Mesenchymal stem cell (in vitro differentiated cells and primary cell): ENCODE measurements at places on chromosomes 13 and 19.

DNA sequence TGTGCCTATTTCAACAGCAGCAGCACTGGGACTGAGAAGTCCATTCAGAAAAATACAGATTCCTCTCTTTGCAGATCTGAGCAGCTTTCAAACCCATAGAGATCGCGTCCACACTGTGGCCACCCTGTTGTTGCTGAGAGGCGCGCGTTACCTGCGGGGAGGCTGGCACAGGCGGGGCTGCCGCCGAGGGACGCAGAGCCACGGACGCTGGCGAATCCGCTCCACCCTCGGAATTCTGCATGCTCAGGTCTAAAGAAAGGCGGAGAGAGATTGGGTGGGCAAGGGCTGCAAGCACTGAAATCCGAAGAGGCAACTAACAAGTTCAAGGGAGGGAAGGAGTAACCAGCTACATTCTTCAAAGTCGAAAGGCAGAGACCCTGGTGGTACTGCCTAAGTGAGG lies 63.0 kb downstream of the RFX2 start:
- DNase-seq, result no peak
- H3K36me3 ChIP-seq, result no peaks in the 10 kb centered on the region
- H3K4me1 ChIP-seq, result peaks cover 2% of the 10 kb centered on the region

GRCh38 chr13:21964686-21965085 lies 293.8 kb downstream of the FGF9 start:
- no peak overlapping the region for H3K27ac ChIP-seq
- H3K4me3 ChIP-seq, result no peak overlapping the region
- DNase-seq, result no peak
- H3K36me3 ChIP-seq, result no peaks in the 10 kb centered on the region
- no peaks in the 10 kb centered on the region for H3K27me3 ChIP-seq

DNA sequence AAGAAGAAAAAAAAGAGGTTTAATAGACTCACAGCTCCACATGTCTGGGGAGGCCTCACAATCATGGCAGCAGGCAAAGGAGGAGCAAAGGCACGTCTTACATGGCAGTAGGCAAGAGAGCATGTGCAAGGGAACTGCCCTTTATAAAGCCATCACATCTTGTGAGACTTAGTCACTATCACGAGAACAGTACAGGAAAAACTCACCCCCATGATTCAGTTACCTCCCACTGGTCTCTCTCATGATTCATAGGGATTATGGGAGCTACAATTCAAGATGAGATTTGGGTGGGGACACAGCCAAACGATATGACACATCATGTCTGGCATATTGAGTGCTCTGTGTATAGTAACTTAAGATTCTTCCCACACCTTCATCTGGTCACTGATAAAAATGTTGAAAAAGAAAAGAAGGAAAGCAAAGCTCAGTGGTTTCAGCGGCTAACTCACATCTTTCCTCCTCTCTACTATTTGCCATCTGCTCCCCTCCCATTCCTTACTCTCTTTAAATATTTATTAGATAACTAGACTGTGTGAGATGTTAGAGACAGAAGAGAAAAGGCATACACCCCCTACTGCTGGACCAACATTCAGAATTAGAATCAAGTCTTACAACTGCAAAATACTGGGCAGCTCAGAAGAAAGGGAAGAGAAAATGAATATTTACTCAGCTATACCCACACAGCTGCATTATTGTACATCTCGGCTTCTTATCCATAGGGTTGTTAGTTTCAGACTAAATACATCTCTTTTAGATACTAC lies 60.1 kb upstream of the AKAP11 start:
- no peak overlapping the region for H3K4me3 ChIP-seq
- H3K27ac ChIP-seq, result no peak overlapping the region
- no peaks in the 10 kb centered on the region for H3K4me1 ChIP-seq
- H3K27me3 ChIP-seq, result no peaks in the 10 kb centered on the region
- peak; percentile 22 for DNase-seq
- peaks cover 8% of the 10 kb centered on the region for H3K36me3 ChIP-seq

GRCh38 chr19:7677669-7678311 lies 900 bp downstream of the MCEMP1 start:
- H3K4me1 ChIP-seq, result peaks cover 17% of the 10 kb centered on the region
- no peak for DNase-seq
- no peak overlapping the region for H3K27ac ChIP-seq

DNA sequence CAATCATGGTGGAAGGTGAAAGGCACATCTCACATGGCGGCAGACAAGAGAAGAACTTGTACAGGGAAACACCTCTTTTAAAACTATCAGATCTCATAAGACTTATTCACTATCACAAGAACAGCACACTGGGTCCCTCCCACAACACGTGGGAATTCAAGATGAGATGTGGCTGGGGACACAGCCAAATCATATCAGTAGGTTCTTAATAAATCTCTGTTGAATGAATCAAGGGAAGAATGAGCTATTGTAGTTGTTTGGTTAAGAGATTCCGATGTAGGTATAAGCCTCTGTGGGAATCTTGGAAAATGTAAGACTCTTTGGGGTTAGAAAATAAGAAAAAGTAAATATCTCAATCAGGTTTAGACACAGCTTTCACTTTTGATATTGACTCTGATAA lies 400.2 kb downstream of the KCNRG start:
- no peaks in the 10 kb centered on the region for H3K36me3 ChIP-seq
- H3K27me3 ChIP-seq, result no peaks in the 10 kb centered on the region
- no peak for DNase-seq
- H3K4me3 ChIP-seq, result no peak overlapping the region
- no peak overlapping the region for H3K27ac ChIP-seq

DNA sequence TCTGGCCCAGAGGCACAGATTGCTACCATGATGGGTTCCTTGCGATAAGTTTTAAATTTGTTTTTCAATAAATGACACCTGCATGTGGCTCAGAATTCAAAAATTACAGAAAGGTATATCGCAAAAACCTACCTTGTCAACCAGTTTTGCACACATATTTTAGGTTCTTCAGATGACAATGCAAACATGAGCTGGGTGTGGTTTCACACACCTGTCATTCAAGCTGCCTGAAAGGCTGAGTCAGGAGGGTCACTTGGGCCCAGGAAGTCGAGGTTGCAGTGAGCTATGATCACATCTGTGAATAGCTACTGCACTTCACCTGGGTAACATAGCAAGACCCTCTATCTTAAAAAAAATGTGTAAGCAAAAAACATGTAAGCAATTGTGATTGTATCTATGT lies 56.1 kb downstream of the DNM2 start:
- H3K4me1 ChIP-seq, result peaks cover 16% of the 10 kb centered on the region
- no peaks in the 10 kb centered on the region for H3K27me3 ChIP-seq
- no peak overlapping the region for H3K4me3 ChIP-seq
- peaks cover 56% of the 10 kb centered on the region for H3K36me3 ChIP-seq
- no peak overlapping the region for H3K27ac ChIP-seq

- H3K4me1 ChIP-seq, result peaks cover 24% of the 10 kb centered on the region
- H3K27ac ChIP-seq, result no peak overlapping the region
- peaks cover 9% of the 10 kb centered on the region for H3K27me3 ChIP-seq
- H3K4me3 ChIP-seq, result no peak overlapping the region
Measured at GRCh38 chr19:1084024-1084868, 10.9 kb downstream of the POLR2E start.

GRCh38 chr19:57648331-57649003 lies 15.5 kb downstream of the ZNF211 start:
- H3K36me3 ChIP-seq, result peaks cover 1% of the 10 kb centered on the region
- no peak for DNase-seq
- no peak overlapping the region for H3K27ac ChIP-seq
- H3K4me1 ChIP-seq, result no peaks in the 10 kb centered on the region
- no peak overlapping the region for H3K4me3 ChIP-seq
- no peaks in the 10 kb centered on the region for H3K27me3 ChIP-seq

- peak overlapping the region; percentile 45 for H3K4me3 ChIP-seq
- H3K27me3 ChIP-seq, result no peaks in the 10 kb centered on the region
- DNase-seq, result peak; percentile 80
- H3K4me1 ChIP-seq, result peaks cover 24% of the 10 kb centered on the region
- peaks cover 11% of the 10 kb centered on the region for H3K36me3 ChIP-seq
- peak overlapping the region; percentile 91 for H3K27ac ChIP-seq
Measured at GRCh38 chr13:98508685-98509084, 68.2 kb downstream of the STK24 start.

GRCh38 chr13:74528734-74529513 lies 394.7 kb upstream of the KLF12 start:
- H3K27me3 ChIP-seq, result no peaks in the 10 kb centered on the region
- no peaks in the 10 kb centered on the region for H3K36me3 ChIP-seq
- H3K27ac ChIP-seq, result no peak overlapping the region
- no peak overlapping the region for H3K4me3 ChIP-seq
- DNase-seq, result no peak
- H3K4me1 ChIP-seq, result peaks cover 1% of the 10 kb centered on the region

- H3K27me3 ChIP-seq, result no peaks in the 10 kb centered on the region
- peak overlapping the region; percentile 82 for H3K27ac ChIP-seq
- peak; percentile 98 for DNase-seq
- H3K4me3 ChIP-seq, result peak overlapping the region; percentile 87
Measured at GRCh38 chr19:19032420-19033175, 719 bp downstream of the SUGP2 start.

DNA sequence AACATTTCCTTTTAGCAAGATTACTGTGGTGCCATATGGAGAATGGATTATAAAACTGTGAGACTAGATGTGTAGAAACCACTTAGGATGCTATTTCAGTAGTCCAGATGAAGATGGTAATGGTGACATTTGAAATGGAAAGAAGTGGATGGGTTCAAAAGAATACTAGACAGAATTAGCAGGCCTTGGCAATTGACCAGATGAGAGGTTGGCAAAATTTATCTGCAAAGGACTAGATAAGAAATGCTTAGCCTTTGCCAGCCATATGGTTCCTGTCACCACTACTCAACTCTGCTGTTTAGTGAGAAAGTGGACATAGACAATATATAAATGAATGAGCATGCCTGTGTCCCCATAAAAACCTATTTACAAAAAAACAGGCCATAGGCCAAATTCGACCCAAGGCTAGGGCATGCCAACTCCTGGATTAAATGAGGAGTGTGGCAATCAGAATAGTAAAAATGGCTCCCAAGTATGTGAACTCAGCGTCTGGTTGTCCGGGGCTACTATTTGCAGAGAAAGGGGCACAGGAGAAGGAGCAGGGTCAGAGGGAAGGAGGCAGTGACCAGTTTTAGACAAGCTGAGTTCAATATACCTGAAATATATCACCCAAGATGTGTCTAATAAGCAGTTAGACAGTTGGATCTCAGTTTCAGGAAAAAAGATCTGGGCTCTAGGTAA lies 98.4 kb downstream of the ENOX1 start:
- DNase-seq, result no peak
- no peaks in the 10 kb centered on the region for H3K36me3 ChIP-seq
- no peaks in the 10 kb centered on the region for H3K27me3 ChIP-seq
- H3K4me1 ChIP-seq, result peaks cover 1% of the 10 kb centered on the region

DNA sequence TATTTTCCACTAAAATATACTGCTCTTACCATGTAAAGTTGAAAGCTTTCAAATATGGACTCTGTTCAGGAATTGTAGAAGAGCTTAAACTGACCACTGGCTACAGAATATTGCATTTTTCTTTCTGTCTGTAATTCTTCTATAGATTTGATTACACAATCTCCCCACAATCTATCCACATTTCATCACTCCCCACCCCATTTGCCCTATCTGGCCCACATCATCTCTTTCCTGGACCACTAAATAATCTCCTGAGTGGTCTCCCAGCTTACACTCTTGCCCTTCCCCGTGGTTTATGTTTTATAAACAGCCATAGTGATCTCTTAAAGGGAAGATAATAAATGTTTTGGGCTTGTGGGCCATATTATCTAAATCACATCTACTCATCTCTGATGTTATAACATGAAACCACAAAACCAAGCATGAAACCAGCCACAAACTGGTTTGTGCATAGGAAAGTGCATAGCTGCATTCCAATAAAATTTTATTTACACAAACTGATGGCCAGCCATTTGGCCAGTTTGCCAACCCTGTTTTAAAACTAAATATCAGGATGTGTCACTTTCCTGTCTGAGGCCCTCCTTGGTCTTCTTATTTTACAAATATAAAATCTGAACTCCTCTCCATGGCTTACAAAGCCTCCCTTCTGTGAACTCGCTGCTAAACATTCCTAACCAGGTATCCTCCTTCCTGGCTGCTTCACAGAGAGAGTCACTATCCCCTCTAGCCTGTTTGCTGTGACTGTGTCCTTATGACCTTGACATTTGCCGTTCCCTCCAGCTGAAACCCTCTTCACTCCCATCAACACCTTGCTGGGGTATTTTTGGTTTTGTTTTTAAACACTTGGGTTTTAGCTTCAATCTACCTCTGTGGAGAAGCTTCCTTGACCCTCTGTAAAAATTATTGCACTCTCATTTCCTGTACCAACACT lies 500.9 kb downstream of the GPC6 start:
- no peaks in the 10 kb centered on the region for H3K36me3 ChIP-seq
- H3K27ac ChIP-seq, result no peak overlapping the region
- peak; percentile 59 for DNase-seq
- no peaks in the 10 kb centered on the region for H3K27me3 ChIP-seq
- no peak overlapping the region for H3K4me3 ChIP-seq

- H3K4me3 ChIP-seq, result peak overlapping the region; percentile 30
- peak; percentile 17 for DNase-seq
- H3K27me3 ChIP-seq, result no peaks in the 10 kb centered on the region
- H3K27ac ChIP-seq, result no peak overlapping the region
- H3K4me1 ChIP-seq, result no peaks in the 10 kb centered on the region
- no peaks in the 10 kb centered on the region for H3K36me3 ChIP-seq
Measured at GRCh38 chr19:58170860-58171259, 12.0 kb upstream of the ZNF274 start.

DNA sequence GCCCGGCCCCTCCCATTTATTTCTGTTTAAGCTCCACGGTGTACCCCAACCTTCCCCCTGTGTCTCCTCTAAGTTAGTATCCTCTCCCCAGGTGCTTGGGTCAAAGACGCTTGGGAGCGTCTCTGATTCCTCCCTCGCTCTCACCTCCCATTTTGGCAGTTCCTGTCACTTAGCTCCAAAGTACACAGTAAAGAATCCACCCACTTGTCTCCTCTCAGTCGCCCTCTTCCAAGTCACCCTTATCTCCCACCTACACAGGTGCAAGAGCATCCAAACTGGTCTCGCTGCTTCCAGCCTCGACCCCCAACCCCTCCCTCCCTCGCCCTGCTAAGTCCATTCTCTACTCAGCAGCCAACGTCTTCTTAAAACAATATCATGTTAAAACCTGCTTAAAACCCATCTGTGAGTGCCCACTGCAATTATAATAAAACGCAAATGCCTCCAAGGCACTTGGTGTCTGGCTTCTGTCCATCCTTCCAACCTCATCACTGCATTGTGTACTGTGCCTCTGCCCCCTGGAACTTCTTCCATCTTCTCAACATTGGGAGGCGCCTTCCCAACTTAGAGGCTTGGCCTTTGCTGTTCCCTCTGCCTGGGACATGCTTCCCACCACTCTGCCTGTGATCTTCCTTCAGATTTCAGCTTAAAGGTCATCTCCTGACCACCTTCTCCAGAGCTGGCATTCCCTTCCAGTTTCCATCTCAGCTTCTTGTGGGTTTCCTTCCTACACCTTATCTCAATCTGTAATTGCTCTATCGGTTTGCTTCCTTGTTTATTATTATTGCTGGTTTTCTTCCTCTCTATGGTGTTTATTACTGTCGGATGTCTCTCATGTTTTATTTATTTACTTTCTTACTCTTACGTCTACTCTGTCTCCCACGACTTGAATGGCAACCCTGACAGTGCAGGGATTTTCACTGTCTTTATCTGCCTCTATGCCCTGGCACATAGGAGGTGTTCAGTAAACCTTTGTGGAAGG lies 9.5 kb upstream of the KLK14 start:
- no peaks in the 10 kb centered on the region for H3K27me3 ChIP-seq
- no peak overlapping the region for H3K4me3 ChIP-seq
- DNase-seq, result no peak
- H3K36me3 ChIP-seq, result peaks cover 3% of the 10 kb centered on the region
- no peak overlapping the region for H3K27ac ChIP-seq
- peaks cover 4% of the 10 kb centered on the region for H3K4me1 ChIP-seq
